ENCODE measurements at places on chromosomes 1 and 21.

- DNase-seq, result no peak
Measured at GRCh38 chr1:1627261-1627828, 4.6 kb upstream of the MMP23B start.

GRCh38 chr21:21436012-21436534, 437.9 kb downstream of the NCAM2 start:
- no peak for DNase-seq

GRCh38 chr1:64574301-64574700, 104.4 kb downstream of the CACHD1 start:
- no peak for DNase-seq

DNA sequence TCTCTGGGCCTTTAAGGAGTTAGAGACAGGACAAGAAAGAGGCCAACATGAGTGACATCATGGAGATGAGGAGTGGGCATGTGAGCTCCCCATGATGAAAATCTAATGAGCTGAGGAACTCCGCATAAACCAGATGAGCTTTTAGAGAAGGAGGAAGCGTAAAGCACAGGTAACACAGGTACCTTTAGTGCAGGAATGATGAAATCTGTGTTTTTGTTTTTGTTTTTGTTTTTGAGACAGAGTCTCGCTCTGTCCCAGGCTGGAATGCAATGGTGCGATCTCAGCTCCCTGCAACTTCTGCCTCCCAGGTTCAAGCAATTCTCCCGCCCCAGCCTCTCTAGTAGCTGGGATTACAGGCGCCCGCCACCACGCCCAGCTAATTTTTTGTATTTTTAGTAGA, 12.7 kb upstream of the FAM89A start:
- DNase-seq, result no peak

- DNase-seq, result no peak
Measured at GRCh38 chr1:240941701-240942370, 329.9 kb upstream of the GREM2 start.

GRCh38 chr1:56169856-56170255, 409.5 kb downstream of the PLPP3 start:
- no peak for DNase-seq

- no peak for DNase-seq
Measured at GRCh38 chr1:94084547-94084946, 36.4 kb downstream of the ABCA4 start.

DNA sequence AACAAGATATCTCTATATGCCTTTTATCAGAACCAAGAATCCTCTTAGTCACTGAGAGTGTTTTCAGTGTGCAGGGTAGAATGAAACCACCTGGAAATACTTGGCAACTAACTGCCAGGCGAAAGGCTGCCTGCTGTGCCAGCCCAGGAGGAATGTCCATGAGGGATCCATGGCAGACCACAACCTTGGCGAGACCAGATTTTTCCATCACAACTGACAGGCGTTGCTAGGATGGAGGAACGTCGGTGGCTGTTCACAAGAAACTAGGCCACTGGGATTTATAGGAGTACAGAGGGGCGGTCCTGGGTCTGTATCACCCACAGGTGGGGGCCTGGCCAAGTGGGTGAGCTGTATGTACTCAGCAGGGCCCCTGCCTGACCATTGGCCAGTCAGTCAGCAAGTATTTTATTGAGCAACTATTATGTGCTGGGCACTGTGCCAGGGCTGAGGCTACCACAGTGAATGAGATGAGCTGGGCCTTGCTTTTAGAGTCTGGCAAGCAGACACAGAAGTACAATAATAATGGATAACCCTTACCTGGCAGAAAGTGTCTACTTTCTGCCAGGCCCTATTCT, 199.4 kb downstream of the FOXD2 start:
- no peak for DNase-seq

GRCh38 chr1:154798645-154799044, 71.4 kb downstream of the KCNN3 start:
- DNase-seq, result no peak

DNA sequence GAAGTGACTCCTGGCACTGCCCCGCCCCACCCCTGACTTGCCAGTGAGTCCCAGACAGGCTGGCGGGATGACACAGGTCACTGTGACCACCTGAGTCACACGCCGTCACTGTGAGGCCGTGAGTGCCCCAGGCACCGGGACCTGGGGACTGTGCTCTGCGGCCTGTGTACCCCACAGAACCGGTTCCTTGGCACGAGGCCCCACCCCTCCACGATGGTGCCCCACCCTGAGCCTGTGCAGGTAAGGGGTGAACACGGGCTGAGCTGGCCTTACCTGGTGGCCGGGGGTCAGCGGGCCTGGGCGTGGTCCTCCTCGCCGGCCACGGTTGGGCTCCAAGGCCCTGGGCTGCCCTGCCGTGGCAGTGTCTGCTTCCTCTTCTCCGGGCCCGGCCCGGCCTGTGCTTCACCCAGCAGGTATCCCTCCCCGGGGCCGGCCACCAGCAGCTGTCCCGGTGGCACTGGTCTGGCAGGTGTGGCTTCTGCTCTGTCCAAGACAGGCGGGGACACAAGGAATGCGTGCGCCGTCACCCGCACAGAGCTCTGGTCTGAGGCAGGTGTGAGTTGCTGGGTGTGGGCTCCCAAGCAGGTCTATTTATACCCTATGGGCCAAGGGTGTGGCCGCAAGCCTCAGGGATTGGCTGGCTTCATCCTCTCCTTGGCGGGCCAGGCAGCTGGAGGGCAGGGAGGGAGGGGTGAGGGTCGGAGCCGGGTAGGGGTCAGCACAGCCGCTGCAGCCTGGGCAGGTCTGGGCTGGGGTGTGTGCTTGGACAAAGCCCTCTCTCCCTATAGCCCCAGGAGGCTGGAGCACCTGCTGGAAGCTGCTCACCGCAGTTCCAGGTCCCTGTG, at the start of gene RNF223:
RNF223 (minus strand) TSS at position 564 of the 845 bp plus-strand sequence. CDS start 1,740 bp downstream, outside the sequence.
- DNase-seq, result no peak

DNA sequence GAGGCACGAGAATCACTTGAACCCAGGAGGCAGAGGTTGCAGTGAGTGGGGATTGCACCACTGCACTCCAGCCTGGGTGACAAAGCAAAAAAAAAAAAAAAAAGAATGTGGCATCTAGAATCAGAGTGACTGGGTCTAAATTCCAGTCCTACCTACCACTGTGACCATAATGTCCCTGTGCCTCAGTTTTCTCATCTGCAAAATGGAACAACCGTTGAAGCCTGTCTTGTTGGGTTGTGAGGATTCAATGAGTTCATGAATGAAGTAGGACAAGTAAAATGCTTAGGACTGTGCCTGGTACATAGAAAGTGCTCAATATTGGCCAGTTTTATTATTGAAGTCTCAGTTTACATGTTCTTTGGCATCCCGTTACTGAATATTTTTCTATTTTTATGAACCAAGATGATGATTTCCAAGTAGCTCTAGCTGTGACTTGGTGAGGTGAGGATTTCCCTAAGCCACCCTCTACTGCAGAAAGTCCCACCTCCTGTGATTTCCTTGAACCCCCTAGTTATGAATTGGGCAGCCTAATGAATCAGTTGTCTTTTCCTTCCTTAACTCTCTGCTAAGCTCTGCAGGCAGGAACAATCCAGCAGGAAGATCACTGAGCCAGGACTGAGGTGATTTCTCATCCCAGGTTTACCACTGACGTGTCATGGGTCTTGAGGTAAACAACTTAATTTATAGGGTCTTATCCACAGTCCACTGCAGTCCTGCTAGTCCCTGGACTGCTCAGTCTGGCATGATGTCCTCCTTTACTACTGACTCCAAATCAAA, 18.9 kb upstream of the MEAF6 start:
- no peak for DNase-seq

- no peak for DNase-seq
Measured at GRCh38 chr21:42340187-42341050, 10.4 kb downstream of the TFF2 start.

DNA sequence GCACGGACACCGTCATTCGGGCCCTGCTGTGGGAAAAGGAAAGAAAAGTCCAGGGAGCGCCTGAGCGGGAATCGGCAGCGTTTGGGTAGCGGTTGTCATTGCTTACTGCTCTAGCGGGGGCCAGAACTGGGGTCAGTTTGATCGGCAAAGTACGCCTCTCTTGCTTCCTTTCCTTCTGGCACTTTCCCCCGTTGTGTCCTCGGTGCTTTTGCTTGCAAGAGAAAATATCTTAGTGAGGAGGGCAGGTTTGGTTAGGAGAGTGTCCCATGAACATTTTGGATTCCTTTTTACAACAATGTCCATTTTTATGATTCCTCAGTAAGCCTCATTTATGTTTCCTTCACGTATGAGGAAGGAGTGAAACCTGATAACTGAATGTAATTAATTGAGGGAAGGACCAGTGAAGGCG, 670 bp downstream of the ST3GAL3 start:
- DNase-seq, result no peak

DNA sequence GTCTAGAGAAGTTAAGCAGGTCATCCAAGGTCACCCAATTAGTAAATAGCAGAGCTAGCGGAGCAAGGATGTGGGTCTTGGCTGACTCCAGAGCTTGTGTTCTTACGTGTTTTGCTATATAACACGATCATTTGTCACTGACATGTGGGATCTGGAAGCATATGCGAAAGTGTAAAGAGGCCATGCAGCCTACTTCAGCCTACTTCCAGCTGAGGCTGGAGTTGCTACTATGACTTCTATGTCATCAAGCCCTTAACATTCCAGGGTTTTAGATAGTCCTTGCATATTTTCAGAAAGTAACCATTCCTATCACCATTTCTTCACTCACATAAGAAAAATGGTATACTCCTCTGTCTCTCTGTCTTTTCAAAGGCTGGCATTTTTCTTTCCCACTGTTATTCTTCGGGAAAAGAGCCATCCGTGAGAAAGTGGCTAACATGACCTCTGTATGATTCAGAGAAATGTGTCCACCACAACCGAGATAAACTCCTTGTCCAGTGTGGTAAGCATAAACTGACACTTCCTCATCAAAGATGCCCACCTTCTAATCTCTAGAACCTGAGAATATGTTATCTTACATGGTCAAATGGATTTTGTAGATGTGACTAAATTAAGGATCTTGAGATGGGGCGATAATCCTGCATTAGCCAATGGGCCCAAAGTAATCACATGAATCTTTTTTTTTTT, 24.0 kb upstream of the ABL2 start:
- no peak for DNase-seq

- no peak for DNase-seq
Measured at GRCh38 chr1:79478160-79478559, 471.6 kb upstream of the ADGRL4 start.

Data from activated naive CD8-positive, alpha-beta T cell treated with anti-CD3 and anti-CD28 coated beads, Interleukin-2, amount 50 U/mL, for 24 hours (primary cell).